ENCODE measurements at places on chromosomes 6 and 20.
A peak's percentile ranks its signal among the peaks of the same experiment; 100 is the strongest.

- DNase-seq = no peak
These were observed 41.3 kb downstream of the NTSR1 start for GRCh38 chr20:62749851-62750445.

DNA sequence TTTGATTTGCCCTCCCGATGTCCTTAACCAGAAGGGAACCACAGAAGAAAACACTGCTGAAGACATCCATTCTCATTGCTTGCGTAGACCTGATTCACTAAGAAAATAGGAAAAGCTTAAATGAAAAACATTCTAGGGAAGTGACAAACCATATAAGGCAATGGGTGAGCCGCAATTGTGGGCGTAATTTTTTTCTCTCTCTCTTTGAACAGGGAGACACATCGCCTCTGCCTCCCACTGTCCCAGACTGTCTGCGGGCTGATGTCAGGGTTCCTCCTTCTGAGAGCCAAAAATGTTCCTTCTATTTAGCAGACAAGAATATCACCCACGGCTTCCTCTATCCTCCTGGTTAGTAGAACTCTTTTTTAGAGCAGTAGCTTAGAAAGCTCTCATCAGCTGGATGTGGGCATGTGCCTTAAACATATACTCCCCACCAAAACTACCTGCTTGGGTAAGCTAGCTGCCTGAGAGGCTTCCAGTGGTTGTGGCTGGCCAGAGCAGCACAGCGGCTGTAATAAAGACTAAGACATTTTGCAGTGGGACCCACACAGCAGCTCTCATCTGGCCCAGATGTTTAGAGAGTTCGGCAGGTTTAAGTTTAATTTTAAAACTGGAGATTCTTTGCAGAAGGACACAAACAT is 22.7 kb upstream of the CTAGE9 start:
- peak; percentile 93 for DNase-seq

GRCh38 chr20:14745830-14746229 is 408.4 kb upstream of the FLRT3 start:
- DNase-seq = no peak

DNA sequence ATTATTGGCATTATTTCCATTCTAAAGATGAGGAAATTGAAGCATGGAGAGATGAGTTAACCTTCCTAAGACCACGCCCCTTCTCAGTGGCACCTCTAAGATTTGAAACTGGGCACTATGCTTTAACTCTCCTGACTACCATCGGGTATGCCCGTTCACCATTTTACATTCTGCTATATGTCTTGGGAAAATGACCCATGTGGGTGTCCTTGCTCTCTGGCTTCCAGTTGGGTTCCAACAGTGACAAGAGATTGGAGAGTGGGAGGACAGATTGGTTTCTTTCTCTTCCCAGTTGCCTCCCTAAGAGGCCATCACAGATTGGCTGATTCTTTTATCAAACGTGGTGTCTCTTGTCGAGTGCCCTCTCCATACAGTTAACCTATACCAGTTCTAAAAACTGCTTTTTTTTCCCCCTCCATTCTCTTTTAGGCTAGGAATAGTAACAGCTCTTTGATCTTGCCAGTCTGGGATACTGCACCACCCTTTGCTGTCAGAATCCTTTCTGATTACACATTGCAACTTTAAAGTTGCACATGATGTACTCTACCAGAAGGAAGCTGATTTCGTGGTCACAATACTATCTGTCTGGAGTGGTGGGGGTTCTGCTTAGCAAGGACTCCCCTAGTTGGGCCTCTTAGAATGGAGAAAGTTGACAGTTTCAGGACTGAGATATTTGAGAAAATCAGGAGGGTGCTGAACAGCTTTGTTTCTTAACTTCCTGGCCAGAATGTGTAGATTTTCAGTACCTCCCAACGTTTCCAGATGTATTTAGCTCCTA is 88.0 kb upstream of the ELOVL5 start:
- peak; percentile 52 for DNase-seq

GRCh38 chr6:27604986-27605385 is 132.1 kb upstream of the ZNF184 start:
- peak; percentile 53 for DNase-seq

GRCh38 chr6:107841275-107841670 is 17.2 kb upstream of the SCML4 start:
- no peak for DNase-seq

DNA sequence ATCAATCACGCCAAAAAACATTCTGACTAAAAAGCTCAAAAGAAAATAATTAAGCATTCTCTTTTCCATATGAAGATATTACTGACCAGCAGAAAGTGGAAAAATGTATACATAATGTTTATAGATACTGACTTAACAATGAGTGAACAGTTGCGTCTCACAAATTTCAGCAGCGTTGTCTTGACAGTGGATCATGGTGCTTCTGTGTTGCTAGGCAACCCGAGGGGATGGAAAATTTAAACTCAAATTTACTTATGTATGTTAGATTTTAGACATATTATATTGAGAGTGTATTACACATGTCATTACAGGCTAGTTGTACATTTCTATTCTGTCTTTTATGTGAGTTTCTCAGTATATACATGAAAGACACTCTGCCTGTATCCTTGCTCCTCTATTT is 110.2 kb downstream of the LAMA2 start:
- DNase-seq = no peak

DNA sequence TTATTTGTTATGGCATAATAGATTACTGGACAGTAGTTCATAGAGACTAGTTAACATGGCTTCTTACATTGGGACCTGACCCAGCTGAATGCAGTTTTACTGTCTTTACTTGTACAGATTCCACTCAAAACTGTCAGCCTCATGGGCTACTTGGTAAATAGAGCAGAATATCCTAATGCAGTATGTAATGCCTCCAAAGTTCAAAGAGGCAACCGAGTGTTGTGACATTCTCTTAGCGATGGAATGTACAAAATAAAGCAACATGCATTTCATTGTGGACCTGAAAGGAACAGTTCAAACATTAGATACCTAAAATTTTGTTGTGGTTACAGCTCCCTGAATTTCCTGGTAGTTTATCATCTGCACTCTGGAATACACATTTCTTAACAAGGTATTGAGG is 29.1 kb upstream of the RGS17 start:
- no peak for DNase-seq

DNA sequence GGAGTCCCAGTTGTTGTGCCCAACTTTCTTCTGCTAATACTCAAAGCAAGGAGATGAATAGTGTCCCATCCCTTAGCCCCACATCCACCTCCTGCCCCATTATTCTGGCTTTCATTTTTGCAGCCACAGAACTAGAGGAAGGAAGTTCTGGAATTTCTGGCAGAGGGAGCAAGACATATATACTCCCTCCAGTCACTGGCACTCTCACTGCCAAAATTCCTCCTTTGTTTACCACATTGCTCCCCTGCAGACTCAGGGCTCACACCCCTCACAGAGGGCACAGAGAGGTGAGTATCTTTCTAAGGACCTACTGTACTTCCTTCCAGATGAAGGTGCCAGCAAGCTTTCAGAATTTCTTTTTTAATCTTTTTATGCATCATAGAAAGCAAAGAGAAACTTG is 168.0 kb upstream of the ID4 start:
- DNase-seq = no peak

GRCh38 chr6:157110607-157111006 is 212.7 kb downstream of the TMEM242 start:
- DNase-seq = peak; percentile 58

DNA sequence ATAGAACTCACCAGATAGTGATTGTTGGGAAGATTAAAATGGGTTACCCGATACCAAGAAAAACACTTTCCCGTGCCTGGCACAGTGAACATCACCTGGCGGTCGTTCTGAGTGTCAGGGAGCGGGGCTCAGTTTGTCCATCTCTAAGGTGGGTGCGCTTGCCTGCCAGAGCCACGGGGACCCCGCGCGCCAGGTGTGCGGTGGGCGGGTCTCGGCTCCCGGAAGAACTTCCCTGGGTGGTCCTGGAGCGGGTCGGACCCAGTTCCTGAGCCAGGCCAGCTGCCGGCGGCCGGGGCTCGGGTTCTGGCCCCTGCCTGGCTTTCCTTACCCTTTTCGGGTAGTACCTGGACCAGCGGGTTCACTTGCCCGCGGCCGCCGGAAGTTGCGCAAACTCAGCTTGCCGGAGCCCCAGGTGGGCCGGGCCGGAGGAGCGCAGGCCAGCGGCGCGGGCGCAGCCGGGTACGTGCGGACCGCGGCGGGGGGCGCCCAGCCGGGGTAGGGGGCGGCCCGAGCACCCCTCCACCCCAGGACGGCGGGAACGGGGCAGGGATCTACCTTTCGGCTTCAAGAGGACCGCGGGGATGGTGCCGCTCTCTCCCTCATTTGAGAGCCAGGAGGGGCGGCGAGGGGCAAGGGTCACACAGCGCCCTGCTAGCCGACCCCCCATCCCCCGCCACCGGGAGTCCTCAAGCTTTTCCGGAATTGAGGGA is 7.5 kb downstream of the FAM110A start:
- DNase-seq = no peak

GRCh38 chr6:169811072-169811471 is 59.6 kb downstream of the ERMARD start:
- no peak for DNase-seq

GRCh38 chr6:166364456-166364855 is 18.3 kb downstream of the MPC1 start:
- DNase-seq = no peak

DNA sequence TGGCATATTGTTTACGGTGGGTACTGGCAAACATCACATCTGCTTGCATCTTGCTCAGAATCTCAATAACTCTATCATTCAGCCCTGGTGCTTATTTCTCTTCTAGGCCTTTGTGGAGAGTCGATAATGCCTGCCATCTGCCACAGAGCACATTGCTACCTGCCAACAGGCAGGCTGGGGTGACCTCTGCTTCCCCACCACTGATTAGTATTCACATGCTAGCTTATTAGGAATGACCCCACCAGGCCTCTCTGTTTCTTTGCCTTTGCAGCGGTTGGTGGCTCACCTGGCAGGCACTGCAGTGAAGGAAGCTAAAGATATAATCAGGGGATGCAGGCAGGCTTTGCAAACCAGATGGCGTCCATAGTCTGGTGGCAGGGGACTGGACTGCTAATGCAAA is 154.5 kb downstream of the MMS22L start:
- no peak for DNase-seq

- DNase-seq = no peak
These were observed 253.0 kb downstream of the FARS2 start for GRCh38 chr6:5514353-5514752.

DNA sequence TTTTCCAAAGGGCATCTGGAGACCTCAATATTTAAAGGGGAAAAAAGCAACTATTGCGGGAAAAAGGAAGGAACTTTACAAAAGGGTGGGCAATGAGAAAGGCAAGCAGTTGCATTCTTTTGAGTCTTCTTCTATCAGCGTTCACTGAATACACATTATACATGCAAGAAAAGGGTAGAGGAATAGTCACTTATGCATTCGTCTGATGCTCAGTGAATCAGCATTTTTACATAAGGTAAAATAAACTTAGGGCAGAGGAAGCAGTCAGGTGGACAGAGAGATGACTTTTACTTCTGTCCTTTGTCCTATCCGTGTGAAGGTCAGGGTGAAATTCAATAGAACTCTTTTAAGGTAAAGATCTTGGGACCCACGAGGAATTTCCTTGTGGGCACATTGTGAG is 49.3 kb downstream of the PRND start:
- no peak for DNase-seq

DNA sequence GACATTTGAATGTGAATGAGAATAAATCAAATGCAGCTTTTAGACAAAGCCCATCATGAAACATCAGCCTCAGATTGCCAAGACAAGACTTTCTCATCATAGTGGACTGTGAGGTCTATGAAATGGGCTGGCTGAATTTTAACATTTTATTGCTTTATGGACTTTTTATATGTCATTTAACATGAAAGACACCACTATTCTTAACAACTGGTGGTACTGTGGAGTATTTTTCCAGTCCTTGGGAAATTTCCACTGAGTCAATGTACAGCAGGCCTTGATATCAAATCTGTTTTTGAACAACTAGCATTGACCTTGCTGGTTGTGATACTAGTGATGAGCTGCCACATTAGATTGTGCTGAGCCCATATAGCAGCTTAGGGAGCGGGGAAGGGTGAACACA is 326.6 kb upstream of the CITED2 start:
- no peak for DNase-seq

DNA sequence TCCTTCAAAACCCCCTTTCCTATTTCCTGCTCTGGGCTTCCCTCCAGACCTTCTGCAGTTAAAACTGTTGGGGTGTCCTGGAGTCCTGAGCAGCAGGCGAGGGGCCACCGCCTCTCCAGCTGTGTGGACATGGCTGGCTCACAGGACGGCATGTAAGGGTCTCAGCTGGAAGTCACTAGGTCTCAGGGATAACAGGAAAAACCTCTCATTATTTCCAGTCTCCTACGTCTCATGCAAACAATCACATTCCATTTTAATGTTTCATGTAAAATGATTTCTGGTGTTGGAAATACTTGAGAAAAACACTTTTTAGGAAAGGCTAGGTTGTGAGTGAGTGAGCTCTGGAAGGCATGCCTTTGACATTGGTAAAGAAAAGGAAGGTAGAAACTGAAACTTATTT is 158.7 kb downstream of the SCML4 start:
- peak; percentile 44 for DNase-seq

- DNase-seq = no peak
These were observed 37.5 kb downstream of the AIG1 start for GRCh38 chr6:143098054-143098671.

GRCh38 chr6:98601716-98602115 is 232.7 kb upstream of the POU3F2 start:
- no peak for DNase-seq

- DNase-seq = peak; percentile 25
These were observed 868 bp upstream of the SLC2A4RG start for GRCh38 chr20:63738687-63739129.

DNA sequence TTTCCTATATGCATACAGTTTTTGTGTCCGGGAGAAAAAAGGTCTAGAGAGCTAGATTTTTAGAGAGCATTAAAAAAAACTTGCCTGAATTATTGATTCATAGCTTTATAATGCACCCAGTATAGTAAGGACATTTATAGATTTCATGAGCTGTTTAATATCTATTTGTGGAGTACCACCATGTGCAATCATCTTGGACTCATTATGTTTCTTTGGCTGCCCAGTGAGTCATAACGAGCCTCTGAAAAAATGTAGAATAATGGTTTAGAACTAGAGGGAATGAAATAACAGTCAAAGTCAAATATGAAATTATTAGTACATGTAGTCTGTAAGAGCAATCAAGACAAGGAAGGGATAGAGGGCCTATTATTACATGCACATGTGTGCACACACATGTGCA is 350.0 kb downstream of the CD83 start:
- DNase-seq = peak; percentile 67

DNA sequence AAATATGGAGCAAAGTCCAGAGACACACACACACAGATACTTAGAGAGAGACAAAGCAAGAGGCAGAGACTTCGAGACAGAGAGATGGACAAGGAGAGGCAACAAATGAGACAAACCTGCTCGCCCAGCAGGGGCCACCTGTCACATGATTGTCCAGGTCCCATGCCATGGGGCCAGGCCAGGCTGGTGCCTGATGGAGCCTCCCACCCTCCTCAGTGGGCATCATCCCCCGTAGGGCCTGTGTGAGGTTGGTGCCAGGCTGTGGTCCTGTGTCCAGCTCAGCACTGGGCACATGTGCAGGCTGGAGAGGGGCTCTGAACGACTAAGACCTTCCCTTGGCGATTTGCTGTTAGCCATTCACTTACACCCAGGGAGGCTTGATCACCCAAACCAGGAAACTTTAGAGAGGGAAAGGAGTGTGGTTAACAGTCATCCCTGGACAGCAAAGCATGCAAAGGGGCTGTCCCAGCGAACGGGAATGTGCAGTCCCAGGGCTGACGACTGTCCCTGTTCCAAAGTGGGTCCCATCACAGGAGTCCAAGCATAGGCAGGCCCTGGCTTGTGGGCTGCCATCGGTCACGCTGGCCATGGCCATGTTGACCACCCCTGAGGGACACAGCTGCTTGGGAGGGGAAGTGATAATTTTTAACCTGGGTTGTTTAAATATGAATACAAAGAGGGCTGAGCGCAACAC is 38.4 kb upstream of the PHACTR3 start:
- no peak for DNase-seq

GRCh38 chr6:157953580-157954091 is 28.0 kb upstream of the SYNJ2 start:
- DNase-seq = no peak
